Ammon's horn (tissue), 1 donor: ENCODE measurements at places on chromosomes 13 and 19.

DNA sequence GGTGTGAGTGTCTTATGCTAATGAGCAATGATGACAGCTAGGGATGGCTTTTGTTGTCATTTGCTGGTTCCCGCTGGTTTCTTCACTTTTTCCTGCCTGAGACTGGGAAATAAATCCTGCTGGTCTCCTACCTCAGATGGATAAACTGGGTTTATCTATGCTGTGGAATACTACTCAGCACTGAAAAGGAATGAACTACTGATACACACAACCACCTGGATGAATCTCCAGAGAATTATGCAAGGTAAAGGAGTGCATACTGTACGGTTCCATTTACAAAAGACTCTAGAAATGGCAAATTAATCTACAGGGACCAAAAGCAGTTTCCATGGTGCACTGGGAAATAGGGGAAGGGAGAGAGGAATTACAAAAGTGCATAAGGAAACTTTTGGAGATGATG lies 41.2 kb upstream of the UBE2L5 start:
- DNase-seq: no peak

GRCh38 chr13:104875038-104875754 lies 1660.3 kb downstream of the EFNB2 start:
- no peak for DNase-seq

GRCh38 chr19:48852292-48852691 lies 16.0 kb upstream of the HSD17B14 start:
- DNase-seq: no peak

DNA sequence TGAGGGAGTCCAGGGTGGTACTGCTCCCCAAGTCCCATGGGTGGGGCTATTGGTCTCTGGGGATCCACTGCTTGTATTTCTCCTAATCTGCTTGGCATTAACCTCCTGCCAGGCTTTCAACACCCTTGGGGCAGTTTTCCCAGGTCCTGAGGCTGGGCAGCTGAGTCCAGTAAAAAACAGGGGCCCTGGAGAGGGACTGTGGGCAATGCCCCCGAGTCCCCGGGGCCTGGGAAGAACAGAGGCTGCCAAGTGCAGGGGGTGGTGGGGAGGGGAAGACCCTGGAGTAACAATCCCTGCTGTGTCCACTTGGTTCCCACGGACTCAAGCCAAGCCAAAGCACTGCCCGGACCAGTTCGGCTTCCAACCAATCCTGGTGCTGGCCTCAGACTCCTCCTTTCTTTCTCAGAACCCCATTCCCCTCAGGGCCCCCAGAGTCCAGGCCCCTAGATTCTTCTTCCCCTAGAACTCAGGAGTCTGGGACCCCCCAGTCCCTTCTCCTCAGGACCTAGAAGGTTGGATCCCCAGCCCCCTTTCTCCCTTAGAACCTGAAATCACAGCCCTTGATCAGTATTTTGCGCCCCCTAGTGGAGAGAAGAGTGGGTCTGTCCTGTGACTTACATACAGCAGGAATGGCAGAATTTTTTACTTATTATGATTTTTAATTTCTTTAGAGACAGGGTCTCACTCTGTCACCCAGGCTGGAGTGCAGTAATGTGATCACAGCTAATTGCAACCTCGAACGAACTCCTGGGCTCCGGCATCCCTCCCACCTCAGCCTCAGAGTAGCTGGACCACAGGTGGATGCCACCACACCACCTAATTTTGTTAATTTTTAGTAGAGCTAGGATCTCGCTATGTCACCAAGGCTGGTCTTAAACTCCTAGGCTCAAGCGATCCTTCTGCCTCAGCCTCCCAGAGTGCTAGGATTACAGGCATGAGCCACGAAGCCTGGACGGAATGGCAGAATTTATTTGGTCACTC lies 3.7 kb upstream of the CLPTM1 start:
- DNase-seq: peak; percentile 86

- no peak for DNase-seq
Measured at GRCh38 chr13:113345486-113345885, 18.4 kb downstream of the GRTP1 start.

DNA sequence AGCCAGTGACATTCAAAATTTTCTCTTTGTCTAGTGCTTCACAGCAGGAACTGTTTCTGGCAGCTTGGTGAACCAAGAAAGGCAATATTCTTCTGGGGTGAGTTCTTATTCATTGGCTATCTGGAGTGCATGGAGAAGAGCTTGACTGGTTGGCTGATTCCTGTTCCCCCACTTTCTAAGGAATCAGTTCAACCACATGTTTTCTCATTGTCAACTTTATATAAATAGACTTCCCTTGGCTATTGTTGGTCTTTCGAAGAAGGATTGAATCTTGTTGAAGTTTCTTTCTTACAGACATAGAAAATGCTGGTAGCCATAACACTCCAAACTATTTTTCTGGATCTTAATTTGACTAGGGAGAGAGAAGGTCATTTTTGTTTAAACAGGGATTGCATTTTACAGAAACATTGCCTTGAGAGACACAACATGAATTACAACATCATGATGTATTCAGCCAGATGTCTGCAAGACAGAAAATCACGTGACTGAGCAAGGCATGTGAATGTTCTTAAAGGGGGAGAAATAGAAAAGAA lies 85.2 kb downstream of the EDNRB start:
- peak; percentile 49 for DNase-seq

DNA sequence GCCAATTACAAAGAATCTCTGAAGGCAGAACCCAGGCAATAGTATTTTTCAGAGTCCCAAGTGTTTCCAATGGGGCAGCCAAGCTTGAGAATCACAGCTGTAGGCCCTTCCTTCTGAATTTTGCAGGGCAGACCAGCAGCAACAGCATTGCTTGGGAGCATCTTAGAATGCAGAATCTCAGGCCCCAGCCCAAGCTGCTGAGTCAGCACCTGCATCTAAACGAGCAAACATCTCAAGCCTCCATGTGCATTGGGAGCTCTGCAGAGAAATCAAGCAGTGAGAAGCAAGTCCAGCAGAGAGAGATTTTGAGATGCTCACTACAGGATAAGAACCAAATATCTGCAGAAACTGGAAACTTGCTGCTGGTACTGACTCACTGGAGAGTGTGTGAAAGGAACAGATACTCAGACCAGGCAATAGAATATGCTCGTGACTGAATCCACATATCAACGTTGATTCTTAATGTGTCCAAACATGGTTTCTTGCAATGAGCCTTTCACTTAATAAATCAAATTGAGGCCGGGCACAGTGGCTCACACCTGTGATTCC lies 81.5 kb upstream of the TNFSF11 start:
- no peak for DNase-seq

DNA sequence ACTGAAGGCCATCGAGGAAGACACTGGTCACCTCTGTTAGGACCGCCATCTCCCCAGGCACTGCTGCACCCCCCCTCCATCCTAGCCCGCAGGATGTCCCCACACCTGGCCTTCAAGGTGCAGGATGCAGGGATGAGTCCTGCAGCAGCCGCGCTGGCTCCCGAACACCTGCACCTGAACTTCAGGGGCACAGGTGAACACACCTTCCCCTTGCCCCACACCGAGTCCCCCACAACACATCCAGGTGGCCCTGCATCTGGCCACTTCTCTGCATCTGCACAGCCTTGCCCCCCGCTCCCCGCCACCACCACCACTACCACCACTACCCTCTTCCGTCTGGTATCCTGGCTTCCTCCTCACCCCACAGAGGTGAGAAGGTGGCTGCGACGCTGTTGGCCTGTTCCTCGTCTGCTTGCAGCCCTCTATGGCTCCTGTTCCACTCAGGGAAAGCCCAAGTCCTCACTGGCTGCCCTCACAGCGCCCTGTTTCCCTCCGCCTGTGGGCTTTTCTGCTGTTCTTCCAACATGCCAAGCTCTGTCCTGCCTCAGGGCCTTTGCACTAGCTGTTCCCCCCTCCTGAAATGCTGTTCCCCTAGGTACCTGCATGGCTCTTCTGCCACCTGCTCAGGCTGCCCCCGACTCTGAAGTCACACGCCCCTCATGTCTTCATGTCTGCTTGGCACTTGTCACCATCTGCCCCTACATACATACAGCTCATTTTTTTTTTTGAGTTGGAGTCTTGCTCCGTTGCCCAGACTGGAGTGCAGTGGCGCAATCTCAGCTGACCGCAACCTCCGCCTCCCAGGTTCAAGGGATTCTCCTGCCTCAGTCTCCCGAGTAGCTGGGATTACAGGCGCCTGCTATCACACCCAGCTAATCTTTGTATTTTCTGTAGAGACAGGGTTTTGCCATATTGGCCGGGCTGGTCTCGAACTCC lies 1.4 kb upstream of the CERS1 start:
- no peak for DNase-seq

DNA sequence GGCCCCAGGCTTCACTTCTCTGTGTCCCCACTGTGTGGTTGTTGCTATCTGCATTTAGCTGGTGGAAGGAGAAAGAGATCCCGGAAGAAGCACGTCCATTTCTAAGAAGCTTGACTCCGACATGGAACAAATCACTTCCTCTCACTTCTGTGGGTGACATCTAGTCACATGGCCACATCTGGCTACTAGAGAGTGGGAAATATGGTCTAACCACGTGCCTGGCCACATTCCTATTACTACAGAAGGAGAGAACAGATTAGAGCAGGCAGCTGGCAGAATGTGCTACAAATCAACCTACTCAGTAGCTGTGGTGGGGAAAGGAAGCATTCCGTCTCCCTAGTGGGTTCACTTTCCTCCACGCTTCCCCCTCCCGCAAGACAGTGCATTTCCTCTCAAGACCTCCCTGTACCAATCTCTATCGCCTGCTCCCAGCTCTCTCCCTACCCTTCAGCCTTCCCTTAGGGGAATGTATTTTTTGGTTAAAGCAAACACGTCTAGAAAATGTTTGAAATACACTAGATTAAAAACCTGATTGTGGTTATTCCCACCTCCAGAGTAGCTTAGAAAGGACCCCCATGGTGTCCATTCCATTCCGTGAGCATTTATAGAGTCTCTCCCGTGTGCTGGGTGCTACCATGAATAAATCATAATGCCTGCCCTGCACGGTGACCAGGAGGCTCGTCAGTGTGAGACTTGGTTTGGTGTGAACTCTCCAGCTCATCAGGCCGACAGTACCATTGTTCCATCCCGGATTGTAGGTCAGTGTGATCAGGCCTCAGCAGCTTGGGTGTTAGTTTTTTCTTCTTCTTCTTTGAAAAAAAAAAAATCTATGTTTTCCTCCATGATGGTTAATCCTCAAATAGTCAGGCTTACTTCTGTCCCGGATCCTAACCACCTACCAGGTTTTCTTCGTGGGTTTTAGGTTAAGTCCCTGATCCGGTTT lies 8.0 kb upstream of the AMER2 start:
- DNase-seq: peak; percentile 75

DNA sequence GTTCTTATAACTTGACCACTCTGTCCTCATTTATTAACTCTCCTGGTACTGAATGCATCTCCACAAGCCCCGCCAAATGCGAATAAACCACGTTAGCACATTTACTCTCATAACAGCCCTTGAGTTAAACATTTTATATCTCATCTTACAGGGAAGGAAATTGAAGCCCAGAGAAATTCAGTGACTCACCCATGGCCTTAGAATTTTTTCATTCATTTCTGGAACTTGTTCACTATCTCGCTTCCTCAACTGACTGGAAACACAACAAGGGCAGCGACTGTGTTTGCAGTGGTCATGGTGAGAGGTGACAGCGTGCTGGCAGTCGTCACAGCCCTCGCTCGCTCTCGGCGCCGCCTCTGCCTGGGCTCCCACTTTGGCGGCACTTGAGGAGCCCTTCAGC lies 39.5 kb downstream of the SERP2 start:
- DNase-seq: no peak

- DNase-seq: no peak
Measured at GRCh38 chr13:78169386-78169785, 250.8 kb upstream of the EDNRB start.

DNA sequence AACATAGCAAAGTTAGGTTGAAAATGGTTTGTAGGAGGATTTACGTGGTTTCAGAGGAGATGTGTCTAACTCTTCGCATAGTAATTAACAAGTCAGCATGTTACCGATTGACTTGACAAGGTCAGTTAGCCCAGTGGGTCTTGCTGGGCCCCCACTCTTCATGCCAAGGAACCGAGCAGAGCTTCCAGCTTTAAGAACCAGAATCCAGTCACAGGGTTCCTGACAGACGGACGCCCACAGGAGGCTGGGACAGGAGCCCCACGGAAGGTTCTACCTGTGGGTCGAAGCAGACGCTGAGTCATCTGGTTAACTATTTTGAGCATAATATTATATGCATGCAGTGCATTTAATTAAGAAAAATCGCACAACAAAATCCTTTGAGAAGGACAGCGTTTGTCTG lies 3.5 kb downstream of the TMEM255B start:
- no peak for DNase-seq

- DNase-seq: peak; percentile 45
Measured at GRCh38 chr19:13339869-13340268, 166.4 kb downstream of the CACNA1A start.

- no peak for DNase-seq
Measured at GRCh38 chr13:75836441-75836840, 200.3 kb downstream of the LMO7 start.

- no peak for DNase-seq
Measured at GRCh38 chr19:44557933-44558332, 28.5 kb upstream of the CEACAM20 start.

DNA sequence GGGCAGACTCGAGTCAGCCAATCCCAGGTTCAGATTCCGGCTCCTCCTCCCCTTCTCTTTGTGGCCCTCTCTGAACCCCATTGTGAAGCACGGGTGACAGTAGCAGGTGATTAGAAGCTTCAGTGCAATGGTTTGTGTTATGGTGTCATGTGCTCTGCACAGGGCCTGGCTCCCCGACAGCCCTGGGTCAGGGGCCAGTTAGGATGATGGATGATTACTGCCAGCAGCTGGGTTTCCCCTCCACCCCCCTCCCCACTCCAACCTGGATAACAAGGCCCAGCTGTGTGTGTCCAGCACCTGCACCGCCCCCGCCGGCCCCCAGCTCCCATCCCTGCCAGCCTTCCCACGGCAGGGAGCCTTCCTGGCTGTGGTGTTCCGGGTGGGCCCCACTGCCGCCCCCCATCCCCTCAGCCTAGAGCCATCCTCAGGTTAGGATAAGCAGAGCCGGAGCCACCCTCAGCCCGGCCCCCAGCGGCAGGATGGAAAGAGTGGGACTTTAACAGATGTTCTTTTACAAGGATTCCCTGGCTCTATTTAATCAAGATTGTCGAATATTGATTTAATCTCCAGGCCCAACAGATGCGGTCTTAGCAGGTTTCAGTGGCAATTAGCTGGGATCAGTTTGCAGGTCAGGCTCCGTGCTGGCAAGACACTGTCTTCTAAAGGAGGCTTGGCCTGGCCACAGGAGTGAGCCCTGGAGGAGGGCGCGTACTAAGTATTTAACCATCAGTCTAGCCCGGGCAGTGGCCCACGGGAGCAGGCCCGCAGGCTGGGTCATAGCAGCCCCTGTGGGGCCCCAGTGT lies 156.2 kb downstream of the SIPA1L3 start:
- DNase-seq: no peak
